ENCODE measurements at places on chromosomes 6 and 20. TPM values are rescaled to one million over a fixed set of nuclear protein-coding genes. Genes with fewer than 3 reads are reported as not detected.

Gene OPN5
- not detected for total RNA-seq

Gene GJA1
- 91.2 TPM for total RNA-seq

DNA sequence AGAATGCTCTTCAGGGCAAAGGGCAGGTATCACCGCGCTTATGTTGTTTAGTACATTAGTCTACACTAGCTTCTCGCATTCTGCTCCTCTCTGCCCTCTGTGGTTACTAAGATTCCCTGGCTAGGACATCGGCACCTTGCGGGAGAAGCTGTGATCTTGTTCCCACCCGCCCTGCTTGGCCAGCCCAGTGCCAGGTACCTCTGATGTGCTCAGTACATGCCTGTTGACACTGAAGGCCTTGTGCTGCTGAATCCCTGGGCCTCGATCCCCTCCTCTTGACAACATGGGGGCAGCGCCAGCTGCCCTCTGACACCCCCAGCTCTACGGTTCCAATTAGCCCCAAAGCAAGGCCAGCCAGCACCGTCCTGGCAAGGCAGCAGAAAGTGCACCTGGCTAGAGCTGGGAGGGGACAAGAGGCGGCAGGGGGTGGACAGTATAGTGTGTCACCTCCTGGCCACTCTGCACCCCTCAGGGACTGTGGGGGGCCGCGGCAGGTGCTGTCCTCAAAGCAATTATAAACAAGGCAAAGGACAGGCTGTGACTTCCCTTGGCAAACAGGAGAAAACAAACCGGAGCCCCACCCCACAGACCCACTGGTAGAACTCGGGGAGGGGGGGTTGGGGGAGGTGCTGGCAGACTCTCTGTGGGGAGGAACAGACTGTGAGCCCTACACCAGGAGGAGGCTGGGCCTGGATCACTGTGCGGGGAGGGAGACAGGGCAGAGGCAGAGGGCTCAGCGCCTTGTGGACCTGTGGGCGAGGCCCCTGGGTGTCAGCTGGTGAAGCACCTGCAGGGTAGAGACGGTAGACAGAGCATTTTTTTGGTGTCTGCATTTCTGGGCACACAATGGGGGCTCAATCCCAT is 7.1 kb downstream of the TFEB start:
- no peak for DNase-seq
- no peak overlapping the region for H3K27ac ChIP-seq
- H3K4me1 ChIP-seq: peaks cover 5% of the 10 kb centered on the region
- no peak overlapping the region for H3K4me3 ChIP-seq
- H3K36me3 ChIP-seq: no peaks in the 10 kb centered on the region

GRCh38 chr6:53615633-53616449 is 49.7 kb downstream of the KLHL31 start:
- H3K4me3 ChIP-seq: no peak overlapping the region
- H3K27ac ChIP-seq: no peak overlapping the region
- no peaks in the 10 kb centered on the region for H3K4me1 ChIP-seq
- H3K36me3 ChIP-seq: no peaks in the 10 kb centered on the region

DNA sequence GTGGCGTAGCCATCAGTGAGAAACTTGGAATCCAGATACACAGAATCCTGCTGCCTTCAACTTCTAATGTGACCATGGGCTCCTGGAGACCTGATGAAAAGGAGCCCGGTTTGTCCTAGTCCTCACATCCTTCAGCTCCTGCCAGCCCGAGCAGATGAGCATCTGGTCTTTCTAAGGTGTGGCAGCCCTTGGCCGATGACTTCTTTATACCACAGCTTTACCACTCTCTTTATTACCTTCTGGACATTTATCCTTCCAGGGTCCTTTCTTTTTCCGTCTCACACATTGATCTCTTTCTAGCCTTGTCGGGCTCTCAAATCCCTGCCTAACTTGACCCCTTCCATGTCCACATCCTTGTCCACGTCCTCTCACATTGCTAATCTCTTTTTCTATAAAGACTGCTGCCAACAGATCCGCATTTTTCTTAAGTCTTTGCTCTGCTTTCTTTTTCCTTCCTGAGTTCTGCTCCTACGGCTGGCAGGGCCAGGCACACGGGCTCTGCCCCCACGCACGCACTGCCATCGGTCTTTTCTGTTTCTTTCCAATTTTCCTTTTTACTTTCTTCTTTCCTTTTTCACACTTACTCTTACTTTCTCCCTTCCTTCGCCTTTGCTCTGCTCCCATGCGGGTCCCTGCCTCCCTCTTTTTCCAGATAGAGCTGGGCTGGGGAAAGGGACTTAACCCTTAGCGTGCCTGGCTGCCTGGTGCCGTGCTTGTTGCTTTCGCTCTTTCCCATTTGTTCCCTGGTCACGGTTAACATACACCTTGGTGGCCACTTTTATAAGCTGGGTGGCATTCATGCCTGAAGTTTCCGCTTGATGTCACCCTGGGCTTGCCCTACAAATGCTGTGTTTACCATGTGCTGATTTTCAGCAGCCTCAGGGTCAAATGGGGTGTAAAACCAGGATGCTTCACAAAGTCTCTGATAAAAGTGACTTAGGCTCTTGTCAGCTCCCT is 9.4 kb upstream of the GMPR start:
- no peak overlapping the region for H3K27ac ChIP-seq
- DNase-seq: no peak
- peaks cover 17% of the 10 kb centered on the region for H3K27me3 ChIP-seq
- H3K36me3 ChIP-seq: no peaks in the 10 kb centered on the region
- H3K4me1 ChIP-seq: peaks cover 7% of the 10 kb centered on the region

Data from neural crest cell (in vitro differentiated cells).